RCC 7860 (cell line): ENCODE measurements at places on chromosomes 13 and 19.

DNA sequence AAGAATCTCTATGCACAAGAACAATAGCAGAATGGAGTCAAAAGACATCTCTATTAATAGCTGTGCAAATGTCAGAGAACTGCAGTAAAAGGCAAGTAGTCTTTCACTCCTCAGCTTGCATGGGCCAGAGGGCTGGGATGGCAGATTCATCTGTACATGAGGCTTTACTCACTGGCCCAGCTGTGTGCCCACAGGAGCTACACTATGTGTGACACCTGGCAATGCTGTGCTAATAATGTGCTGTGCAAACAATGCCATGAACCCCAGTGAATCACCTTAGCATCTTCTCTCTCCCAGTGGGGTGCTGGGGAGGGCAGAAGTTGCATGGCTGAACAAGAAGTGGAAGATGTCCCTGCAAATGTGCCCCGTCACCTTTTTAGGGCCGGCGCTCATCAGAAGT is 73.1 kb downstream of the KL start:
- DNase-seq: no peak

- no peak for DNase-seq
Observed at GRCh38 chr13:64052521-64052920, 2636.9 kb upstream of the PCDH20 start.

GRCh38 chr13:60924856-60925255 is 490.8 kb downstream of the PCDH20 start:
- DNase-seq: no peak

DNA sequence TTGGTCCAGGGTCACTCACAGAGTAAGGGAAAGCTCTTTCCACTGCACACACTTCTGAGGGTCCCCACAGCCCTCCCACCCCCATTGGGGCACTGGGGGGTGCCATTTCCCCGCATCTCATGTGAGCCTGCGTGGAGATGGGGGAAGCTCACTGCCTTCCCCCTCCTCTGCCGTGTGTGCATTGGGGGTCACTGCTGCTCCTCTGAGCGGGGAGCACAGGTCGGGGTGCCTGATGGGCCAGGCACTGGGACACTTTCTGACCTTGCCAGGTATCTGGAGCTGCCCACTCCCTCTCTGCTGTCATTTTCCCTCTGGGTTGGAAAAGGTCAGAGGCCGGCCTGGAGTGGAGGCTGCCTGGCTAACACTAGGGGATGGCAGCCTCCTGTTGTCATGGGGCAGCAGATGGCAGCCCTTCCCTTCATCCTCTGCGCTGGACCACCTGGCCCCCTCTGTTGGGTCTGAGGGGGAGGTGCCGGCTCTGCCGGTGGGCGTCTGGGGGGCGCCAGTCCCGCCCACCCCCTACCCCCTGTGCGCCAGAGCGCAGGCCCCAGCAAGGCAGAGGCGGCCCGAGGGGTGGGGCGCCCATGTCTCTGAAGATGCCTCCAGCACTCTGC is 9.1 kb downstream of the SSBP4 start:
- DNase-seq: no peak

DNA sequence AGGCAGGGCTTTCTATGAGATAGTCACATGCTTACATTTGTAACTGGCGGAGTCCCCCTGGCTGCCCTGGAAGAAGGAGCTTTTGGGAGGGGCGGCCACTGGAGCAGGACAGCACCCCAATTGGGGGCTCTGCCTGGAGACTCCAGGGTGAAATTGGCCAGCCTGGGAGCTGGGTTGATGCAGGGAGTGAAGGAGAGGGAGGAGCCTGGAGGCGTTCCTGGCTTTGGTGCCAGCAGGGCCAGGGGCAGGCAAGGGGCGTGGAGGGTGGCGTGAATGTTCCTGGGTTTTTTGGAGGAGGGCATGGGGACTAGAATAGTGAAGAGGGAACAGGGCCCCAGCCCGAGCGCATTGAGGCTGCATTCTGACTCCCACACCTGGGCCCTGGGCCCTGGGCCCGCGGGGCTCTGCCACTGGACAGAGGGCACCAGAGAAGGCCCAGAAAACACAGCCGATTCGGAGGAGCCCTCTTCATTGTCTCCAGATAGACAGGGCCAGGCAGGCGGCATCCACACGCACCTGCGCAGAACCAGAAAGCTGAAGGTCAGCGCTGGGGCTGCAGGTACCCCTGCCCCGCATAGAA is 29.5 kb downstream of the COMP start:
- DNase-seq: no peak

DNA sequence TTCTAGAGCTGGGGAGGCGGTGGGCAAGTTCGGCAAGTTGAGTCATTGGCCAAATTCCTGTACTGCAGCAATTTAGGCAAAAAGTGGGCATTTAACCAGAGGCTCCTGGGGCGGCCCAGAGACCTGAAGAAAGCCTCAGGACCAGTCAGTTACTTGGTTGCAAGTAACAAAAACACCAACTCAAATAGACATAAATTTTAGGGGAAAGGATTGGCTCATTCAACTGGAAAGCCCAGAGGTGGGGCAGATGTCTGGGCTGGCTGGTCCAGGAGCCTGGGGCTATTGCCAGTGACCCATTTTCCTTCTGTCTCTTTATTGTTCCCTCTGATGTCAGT is 97.1 kb downstream of the SIPA1L3 start:
- DNase-seq: no peak

DNA sequence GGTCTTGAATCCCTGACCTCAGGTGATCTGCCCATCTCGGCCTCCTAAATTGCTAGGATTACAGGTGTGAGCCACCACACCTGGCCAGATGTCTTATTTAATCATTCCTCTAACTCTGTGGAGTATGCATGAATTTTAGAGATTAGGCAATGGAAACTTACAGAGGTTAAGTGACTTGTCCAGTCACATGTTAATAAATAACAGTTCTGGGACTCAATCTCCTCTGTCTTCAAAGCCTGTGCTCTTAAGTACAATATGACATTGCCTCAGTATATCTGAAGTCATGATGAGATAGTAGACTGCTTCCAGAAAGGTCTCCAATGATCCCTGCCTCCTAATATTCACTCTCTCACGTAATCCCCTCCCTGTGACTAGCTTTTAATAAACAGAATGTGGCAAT is 72.9 kb upstream of the TDRD3 start:
- DNase-seq: no peak

GRCh38 chr19:33064458-33064791 is 263 bp downstream of the RHPN2 start:
- DNase-seq: no peak

DNA sequence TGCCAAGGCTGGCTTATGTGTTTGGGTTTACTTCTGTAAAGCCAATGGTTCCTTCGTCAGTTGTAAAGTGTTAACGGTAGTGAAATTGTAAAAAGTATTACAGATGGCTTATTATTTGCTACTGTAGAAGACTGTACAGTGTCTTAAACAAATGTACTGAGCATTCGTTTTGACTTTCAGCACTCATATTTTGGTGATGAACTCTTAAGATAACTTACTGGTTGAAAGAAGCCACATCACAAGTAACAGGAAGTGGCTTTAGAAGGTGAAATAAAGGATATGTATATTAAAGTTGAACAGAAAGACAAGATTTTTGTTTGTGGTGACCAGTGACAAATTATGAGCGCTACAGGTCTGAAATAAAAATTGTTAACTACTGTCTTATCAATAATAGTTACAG is 64.2 kb downstream of the URI1 start:
- no peak for DNase-seq

- DNase-seq: no peak
Observed at GRCh38 chr19:18351544-18351943, 11.1 kb downstream of the PGPEP1 start.

DNA sequence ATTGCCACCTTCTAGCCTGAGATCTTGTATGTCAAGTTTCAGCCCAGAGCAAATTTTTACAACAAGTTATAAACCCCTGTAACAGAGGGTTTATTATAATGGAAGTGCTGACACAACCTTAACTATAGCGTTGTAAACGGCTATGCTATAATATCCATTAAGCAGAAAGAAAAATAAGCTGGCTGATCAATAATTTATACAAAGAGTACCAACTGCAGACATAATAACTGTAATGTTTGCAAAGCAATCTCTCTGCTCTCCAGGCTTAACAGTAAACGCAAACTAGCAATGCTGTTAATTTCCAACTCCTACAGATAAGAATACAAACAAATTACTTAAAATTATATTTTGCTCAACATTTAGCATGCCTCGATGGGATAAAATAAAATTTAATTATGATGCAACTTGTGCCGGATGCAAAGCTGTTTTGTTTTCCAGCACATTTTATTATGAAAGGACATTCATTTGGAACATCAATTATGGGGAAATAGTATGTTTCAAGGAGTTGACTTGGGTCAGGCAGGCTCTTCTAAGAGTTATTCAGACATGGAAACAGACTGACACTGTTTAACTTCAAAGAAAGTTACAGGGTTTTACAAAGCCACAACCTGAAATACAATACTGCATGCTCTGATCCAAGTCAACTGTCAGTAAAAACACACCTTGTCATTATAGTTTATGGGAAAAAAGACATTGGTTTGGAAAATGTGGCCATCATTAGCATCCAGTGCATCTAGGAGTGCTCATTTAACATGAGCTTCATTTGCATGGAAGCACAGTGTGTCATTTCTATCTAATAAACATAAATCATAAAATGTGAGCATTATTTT is 6.6 kb upstream of the DACH1 start:
- no peak for DNase-seq

- peak; percentile 95 for DNase-seq
Observed at GRCh38 chr19:2549701-2550191, 73.8 kb downstream of the GADD45B start.

GRCh38 chr19:10137751-10138682 is 18.3 kb upstream of the EIF3G start:
- no peak for DNase-seq

GRCh38 chr13:93398167-93399035 is 171.8 kb downstream of the GPC6 start:
- no peak for DNase-seq

DNA sequence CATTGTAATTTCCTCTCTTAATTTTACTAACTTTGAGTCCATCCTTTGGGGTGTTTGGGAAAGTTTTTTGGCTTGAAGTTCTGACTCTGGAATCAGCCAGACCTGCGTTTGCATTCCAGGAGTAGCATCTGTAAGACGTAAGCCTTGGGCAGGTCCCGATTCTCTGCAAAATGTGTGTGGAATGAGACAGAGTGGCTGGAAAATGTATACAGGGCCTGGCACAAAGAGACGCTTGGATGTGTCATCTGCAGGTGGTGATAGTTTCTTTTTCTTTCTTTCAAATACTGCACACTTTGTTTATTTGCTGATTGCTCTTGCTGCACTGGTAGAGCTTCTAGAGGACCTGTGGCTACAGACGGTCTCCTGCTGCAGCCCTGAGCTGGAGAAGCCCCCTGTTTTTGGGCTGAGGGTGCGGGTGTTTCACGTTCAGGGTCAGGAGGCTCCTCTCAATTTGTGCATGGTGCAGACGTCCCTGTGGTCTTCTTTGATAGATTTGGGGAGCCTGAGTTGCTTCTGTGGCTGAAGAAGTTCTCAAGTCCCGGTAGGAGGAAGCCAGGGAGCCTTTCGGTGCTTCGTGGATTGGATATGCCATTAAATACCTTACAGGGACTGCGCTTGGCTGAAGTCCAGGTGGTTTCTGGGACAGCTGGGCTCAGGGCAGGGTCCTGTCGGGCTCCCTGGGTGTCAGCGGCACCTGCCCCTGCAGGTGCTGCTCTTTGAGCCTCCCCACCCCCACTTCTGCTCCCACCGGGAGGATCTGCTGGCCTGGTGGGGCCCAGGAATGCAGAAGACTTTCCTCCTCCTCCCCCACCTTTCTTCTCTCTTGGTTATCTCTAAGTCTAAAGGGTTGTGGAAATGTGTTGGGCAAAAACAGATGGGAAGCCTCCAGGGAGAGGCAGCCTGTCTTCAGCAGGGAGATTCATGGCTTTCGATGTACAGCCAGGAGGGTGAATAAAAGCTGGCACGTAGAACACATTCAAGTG is 44.0 kb upstream of the GAS6 start:
- DNase-seq: no peak

GRCh38 chr19:56823417-56823816 is 17.1 kb downstream of the PEG3 start:
- no peak for DNase-seq

DNA sequence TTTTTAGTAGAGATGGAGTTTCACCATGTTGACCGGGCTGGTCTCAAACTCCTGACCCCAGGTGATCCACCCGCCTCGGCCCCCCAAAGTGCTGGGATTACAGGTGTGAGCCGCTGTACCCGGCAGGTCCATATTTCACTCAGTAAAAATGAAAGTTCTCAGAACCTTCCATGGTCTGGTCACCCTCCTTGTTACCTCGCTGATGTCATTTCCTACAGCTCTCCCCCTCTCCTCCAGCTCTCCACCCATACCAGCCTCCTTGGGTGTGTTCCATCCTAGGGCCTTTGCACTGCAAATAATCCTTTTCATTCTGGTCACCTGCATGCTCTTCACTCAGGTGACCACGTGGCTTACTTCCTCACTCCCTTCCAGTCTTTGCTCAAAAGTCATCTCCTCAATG is 78.2 kb upstream of the TNFSF11 start:
- no peak for DNase-seq

DNA sequence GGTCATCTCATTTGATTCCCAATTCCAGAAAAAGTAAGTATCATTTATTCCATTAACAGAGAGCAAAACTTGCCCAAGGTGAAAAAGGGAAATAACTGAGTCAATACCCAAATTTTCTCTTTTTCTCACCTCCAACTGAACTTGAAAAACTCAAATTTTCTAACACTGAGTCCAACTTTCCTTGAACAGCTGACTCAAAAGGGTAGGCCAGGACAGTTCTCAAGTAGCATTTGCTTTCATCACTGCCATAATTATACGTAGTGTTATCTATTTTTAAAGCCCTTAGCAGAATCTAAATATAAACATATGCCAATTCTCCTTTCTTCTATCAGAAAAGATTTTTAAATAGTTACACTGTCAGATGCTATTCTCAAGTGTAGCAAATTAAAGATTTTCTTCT is 3.5 kb downstream of the N4BP2L2 start:
- DNase-seq: no peak

DNA sequence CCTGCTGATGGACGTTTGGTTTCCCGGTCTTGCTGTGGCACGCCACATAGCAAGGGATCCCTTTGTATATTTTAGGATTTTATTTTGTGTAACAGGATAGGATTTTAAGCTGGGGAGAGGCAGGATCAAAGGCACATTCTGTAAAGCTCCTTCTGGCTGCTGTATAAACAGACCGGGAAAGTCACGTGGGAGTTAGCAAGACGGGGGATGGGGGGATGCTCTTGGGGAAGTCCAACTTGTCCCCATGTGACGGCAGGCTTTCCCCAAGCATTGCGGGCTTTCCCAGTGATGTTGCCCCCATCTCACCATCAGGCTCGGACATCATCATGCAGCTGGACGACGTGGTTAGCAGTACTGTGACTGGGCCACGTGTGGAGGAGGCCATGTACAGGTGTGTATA is 5.8 kb downstream of the QTRT1 start:
- DNase-seq: no peak
